ENCODE measurements at places on chromosomes 7 and 10.
A peak's percentile ranks its signal among the peaks of the same experiment; 100 is the strongest.

DNA sequence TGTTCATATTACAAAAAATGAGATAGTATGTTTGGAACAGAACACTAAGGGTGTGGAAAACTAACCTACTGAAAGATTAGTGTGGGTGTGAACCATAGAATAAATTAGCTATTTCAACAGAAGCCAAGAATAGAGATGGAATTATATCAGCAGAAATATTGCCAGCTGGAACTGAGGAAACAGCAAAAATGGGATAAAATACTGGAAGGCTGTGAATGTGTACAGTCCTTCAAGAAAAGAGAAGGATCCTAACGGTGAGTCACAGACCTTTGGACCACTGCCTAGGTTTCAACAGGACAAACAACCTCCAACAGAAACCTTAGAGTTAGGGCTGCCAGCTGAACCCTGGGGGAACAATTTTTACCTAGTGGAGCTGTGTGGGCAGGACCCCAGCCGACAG lies 395.0 kb downstream of the ZWINT start:
- DNase-seq, result no peak

GRCh38 chr7:12586271-12586670 lies 15.8 kb downstream of the SCIN start:
- DNase-seq, result no peak

- no peak for DNase-seq
These were observed 112.3 kb downstream of the VIPR2 start for GRCh38 chr7:159032322-159032721.

- DNase-seq, result no peak
These were observed 215.2 kb downstream of the FANK1 start for GRCh38 chr10:126111516-126111915.

GRCh38 chr7:47228386-47229014 lies 353.4 kb downstream of the TNS3 start:
- DNase-seq, result no peak

DNA sequence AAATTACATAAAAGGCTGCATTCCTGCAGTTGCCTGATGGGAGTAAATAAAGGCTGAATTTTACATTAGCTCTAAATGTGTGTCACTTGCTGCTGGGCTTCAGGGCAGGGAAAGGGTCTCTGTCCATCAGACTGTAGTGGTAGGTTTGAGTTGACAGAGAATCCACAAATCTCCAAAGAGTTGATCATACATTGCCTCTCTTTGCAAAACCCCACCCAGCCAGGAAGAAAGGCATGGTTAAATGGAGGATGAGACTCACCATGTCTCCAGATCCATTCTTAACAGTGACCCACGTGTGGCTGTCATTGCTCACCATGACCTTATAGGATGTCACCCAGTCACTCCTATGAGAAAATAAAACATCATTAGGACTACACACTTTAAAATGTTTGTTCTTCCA lies 92.8 kb downstream of the CPXM2 start:
- no peak for DNase-seq

- DNase-seq, result no peak
These were observed 11.6 kb downstream of the TMEM273 start for GRCh38 chr10:49176310-49177268.

DNA sequence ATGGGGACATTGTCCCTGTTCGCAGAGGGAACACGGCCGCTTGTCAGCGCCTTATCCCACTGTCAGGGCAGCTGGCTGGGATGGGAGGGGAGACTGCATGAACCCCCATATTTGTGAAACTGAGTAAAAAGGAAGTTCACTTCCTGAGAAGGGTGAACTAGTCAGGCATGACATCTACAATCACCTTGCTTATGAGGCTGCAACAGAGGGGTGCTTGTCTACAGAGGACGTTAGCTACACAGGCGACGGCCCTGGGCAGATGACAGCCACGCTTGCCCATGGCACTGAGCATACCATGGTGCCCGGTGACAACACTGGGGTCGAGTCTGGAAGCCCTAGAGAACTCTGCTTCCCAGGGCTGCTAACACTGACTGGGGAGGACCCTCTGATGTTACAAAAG lies 46.0 kb upstream of the KDM7A start:
- DNase-seq, result no peak

DNA sequence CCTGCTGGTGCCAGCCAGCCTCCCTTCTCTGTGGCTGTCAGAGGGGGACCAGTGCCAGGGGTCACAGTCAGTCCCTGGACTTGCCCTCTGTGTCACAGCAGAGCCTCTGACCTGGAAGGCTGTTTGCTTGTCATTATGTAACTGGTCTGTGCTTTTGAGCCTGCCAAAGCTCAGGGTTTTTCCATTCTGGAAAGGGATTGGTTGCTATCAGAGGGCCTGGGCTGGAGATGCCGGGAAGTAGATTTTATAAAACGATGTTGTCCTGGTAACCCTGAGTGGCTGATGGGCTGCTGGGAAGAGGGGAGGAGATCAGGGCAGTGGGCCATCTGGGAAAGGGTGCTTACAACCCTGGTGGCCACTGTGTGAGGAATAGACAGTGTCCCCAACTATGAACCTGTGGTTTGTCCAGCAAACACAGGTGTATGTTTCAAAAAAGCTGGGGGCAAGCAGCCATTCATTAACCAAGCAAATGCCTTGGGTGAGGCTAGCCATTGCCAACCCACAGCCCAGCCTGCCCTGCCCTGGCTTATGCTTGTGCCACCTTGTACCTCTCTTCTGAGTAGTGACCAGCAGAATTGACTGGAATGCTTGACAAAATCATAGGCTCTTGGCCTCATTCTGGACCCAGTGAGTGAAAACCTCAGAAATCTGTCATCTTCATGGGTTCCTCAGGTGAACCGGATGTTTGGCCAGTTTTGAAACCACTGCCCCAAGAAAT lies 21.6 kb downstream of the SFTPD start:
- no peak for DNase-seq

DNA sequence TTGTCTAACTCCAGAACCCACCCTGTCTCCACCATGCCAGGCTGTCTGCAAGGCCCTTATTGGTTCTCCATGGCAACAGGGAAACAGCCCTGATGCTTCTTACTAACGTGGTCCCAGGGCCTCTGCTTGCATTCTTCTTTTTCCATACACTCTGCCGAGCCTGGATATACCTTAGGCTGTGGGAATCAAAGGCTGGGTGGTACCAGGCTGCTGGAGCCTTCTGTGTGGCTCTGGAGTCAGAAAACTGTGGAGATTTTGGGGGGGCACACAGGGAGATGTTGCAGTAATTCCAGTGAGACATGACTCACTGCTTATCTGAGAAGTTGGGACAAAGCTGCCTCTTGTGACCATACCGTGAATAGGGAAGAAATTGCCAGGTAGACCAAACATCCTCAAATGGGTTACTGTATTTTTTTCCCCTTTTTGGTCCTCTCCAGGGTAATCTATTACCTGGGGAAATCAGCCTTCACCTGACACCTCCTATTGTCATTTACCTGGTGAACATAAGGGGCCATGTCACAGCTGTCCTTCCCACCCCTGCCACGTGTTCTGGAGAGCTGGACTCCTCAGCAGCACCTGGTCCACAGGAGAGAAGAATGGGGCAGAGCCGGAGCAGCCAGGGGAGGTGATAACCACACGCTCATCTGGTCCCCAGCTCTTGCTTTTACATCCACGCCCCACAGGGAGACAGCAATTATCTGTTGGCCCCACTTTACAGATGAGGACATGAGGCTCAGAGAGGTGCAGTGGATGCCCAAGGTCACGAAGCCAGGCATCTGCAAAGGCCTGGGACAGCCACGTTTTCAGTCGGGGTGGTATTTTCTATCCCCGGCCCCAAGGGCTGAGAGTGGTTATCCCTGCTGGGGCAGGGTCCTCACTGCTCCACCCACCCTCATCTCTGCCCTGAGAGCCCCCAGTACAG lies 4.6 kb downstream of the CHST3 start:
- DNase-seq, result no peak

GRCh38 chr10:96606946-96607345 lies 20.1 kb upstream of the TM9SF3 start:
- no peak for DNase-seq

DNA sequence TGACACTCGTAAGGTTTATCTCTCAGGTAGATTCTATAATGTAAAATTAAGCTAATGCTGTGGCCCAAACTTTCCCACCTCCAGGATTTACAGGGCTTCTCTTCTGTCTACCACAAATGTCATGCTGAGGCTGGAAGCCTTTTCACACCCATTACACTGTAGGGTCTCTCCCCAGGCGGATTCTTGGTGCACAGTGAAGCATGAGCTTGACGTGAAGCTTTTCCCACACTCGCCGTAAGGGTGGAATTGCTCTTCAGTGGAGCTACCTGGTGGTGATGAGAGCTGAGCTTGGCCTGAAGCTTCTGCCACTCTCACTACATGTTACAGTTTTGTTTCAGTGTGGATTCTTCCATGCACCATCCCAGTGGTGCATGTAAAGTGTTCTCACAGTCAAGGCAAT lies 11.4 kb downstream of the FAM200A start:
- DNase-seq, result no peak

GRCh38 chr7:4097001-4097609 lies 585.0 kb upstream of the FOXK1 start:
- DNase-seq, result no peak

DNA sequence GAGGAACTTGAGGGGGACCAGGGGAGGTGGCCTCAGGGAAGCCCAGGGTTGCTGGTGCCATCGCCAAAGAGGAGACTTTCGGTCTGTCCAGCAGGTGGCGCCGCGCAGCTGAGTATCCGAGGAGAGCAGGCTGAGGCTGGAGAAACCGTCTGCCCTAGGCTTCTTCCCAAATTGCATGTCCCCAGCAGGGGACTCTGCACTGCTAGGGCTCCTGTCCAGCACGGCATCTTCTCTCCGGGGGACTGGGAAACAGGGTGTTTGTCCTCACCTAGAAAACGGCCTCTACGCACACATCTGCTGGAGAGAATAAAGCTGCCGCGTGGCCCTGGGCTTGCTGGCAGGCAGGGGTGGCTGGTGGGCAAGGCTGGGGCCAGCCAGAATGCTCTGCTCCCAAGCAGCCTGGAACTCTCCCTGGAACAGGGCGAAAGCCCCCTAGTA lies 161.9 kb downstream of the SH2D4B start:
- peak; percentile 37 for DNase-seq

- DNase-seq, result no peak
These were observed 38.1 kb downstream of the LRGUK start for GRCh38 chr7:134165252-134165651.

DNA sequence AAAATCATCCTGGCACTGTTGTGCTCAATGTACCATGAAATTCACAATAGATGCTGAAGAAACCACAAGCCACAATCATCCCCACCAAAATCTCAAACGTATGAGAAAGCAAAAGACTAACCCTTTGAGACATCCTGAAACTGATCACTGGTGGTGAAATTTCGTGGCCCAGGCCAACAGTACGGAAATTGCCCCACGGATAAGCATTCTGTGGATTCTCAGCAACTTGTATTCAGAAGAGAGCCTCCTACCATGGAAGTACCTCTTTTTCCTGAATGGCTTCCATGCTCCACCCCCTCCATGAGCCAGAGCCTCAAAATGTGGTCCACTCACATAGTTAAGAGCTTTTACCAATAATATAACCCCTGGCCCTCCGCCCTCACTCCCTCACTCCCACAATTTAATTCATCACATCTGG lies 163.9 kb upstream of the AUTS2 start:
- no peak for DNase-seq

- DNase-seq, result no peak
These were observed 463.3 kb downstream of the LRMDA start for GRCh38 chr10:75894761-75895160.

DNA sequence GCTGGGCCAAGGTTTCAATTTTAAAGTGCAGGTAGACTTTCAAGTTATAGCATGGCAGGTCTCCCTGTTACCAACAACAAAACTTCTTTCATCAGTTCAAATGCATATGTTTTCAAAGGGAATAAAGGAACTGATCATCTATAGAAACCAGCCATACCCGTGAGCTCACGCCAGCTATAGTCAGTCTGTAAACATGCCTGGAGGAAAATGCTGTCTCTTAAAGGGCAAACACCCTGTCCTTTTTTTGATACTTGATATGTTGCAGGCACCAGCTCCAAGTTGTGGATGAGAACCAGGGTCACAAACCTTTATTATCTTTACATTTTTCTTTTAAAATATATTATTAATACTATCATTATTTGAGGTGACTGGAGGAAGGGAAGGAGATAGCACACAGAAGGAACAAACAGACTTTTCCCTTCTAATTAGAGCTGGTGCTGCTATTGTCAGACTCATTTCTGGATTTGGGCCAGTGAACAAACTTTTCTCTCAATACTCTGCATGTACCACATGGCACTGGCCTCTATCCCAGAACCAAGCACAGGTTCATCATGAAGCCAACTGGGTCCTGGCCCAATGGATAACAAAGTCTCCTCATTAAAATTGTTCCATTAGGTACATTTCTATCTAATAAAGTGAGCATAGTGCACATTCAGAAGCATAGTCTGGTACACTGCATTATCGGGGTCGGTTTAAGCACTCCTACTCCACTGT lies 1102.4 kb downstream of the SORCS3 start:
- no peak for DNase-seq

DNA sequence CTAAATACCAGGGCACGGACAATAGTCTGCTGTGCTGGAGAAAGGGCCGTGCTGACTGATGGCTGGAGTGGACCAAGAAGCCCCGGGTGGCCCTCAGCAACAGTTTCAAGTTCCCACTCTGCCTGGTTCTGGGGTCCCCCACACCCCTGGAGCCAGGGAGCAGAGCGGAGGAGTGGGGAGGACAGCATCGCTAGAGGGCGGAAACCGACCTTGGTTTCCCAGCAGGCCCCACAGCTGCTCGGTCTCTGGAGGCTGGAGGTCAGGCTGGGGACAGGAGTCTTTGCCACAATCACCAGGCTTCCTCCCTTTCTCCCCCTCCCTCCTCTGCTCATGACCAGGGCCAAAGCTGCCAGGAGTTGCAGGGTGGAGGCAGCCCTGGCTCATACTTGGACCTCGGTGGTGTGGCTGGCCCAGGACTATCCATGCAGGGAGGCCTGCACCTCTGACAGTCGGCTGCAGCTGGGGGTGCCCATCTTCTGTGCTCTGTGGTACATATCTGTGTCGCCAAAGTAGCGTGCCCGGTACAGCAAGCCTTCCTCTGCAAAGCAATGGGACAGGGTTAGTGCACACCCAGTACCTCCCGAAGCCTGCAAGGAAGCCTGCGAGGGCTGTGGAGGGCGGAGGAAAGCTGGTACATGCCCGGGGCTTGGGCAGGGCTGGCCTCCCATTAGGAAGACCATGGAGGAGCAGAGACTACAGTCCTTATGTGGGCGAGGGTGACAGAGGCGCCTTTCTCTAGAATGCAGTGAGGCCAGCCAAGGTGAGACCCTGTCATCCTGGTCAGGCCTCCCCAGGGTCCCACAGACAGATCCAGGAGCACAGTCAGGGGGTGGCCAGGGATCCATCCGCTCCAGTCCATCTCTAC lies 19.1 kb downstream of the DNAJB12 start:
- peak; percentile 47 for DNase-seq

- no peak for DNase-seq
These were observed 339.3 kb upstream of the POM121L12 start for GRCh38 chr7:52695973-52696595.

- DNase-seq, result no peak
These were observed 74.8 kb downstream of the ADARB2 start for GRCh38 chr10:1662438-1663025.

DNA sequence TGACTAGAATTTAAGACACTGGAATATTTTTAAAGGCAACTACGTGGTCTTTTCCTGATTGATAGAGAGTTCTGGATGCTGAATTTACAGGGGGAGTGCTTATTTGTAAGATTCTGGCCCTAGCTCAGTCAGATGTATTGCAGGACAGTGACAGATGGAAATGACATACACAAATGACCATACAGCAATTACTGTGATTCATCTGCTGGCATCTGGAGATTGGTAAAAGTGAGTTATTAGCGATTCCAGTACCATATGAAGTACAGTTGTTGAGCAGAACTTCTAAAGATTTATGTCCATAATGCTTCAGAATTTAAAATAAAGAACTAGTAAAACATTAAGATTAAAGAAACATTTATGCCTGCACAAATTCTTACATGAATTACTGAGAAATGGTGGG lies 243.2 kb downstream of the CRPPA start:
- DNase-seq, result no peak
